ENCODE measurements at places on chromosomes 12 and 14.

DNA sequence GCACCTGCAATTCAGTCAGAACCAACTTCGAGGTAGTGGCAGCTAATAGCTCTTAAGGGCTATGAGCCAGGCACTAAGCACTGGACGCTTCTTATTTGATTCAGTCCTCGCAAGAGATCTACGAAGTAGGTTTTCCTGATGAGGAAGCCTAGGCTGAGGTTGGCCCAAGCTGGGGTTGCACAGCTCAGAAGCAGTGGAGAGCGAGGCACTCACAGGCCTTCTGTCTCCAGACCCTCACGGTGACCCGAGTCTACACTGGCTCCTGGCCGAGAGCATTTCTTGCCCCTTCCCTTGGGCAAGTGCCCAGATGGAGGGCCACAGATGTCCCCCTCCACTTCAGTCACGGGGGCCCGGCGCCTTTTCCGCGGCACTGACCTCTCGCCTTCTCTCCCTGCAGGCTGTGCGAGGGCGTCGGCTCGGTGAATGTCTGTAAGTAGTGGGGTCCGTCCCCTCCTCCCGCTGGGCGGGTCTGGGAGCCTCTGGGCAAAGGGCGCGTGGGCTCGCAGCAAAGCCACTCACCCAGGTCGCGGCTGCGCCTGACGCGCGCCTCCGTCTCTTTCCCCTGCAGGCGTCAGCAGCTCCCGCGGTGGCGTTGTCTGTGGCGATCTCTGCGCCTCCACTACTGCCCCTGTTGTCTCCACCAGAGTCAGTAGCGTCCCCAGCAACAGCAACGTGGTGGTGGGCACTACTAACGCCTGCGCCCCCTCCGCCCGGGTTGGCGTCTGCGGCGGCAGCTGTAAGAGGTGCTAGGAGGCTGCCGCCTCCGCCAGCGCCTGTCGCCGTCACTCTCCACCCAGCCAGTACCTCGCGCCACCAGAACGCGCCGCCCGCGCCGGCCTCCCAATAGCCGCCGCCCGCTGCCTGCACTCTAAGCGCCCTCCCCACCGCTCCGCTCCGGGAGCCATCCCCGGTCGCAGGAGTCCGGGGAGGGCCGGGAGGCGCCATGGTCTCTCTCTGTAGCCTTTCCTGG lies 13.1 kb downstream of the KRT83 start:
- DNase-seq = peak; percentile 31

DNA sequence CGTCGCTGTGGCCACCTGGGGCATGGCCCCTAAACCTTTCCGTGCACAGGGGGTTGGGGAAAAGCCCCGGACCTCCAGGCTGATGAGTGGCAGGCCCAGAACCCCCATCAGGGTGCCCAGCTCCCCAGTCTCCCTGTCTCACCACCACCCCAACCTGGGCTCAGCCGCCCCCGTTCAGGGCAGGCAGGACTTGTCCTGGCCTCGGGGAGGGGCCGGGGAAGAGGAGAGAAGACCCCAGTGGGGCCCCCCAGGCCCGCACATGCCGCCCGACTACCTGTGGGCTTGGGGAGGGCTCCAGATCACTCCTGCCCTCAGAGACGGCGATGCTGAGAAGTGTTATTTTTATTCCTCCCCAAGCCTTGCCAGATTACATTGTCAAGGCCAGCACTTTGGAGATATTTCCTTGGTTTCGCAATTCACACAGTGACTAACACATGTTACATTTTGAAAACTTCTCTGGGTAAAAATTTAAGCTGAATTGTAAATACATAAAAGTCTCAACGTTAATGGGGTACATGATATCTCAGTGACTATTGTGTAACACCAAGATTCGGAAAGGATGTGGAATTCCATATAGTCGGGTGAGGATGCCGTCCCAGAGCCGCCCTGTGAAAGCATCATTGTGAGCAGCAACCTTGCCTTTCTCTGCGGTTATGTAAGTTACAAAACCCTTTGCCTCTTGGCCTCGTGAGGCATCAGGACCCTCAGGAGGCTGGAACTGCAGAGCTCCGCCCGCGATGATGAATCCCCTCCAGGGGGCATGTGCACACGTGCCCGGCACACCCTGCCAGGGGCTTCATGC lies 85.6 kb upstream of the DIO3 start:
- peak; percentile 82 for DNase-seq

DNA sequence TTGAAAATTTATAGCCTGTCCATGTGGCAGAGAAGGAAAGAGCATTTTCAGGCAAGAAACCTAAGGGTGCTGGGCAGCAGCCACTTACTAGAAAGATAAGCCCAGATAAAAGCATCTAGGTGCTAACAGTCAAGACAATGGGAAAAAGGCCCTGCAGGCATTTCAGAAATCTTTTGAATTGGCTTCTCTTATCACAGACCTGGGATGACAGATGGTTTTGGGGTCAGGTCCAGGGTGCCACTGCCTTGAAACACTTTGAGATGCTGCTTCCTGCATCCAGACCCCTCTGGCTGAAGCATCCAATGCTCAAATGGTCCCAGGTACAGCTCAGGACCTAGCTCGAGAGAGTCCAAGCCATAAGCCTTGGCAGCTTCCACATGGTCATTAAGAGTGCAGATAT lies 466.5 kb downstream of the FSCB start:
- DNase-seq = no peak

DNA sequence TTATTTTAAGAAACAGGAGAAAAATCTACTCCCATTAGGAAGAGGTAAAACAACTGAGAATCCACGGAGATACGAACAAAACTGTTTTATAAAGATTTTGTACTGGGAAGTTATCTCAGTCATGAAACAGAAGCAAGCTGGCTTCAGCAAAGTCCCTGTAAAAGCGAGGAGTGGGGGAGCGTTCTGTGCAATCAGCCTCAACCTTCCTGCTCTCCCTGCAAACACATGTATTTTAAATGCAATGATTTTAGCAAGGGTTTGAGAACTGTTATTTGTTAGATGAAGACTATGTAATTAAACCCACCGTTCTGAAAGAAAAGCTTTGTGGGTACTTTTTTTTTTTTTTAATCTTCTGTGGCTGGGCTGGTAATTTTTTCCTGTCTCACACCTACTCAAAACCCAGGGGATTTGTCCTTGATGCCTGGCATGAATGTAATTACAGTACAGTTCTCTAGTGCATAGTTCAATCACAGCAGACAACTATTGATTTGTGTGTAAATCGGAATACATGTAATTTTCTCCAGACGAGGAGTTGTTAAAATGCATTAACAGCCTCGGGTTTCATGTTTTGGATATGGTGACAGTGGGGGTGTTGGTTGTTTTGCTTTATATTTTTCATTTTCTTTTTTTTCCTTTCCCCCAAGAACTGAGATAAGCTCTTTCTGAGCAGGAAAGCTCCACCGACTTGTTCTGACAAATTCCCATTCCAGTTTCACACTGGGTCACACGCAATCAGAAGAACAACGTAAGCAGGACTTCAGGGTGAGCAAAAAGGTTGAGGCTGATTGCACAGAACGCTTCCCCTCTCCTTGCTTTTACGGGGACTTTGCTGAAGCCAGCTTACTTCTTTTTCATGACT lies 153.6 kb downstream of the PHLDA1 start:
- peak; percentile 94 for DNase-seq

DNA sequence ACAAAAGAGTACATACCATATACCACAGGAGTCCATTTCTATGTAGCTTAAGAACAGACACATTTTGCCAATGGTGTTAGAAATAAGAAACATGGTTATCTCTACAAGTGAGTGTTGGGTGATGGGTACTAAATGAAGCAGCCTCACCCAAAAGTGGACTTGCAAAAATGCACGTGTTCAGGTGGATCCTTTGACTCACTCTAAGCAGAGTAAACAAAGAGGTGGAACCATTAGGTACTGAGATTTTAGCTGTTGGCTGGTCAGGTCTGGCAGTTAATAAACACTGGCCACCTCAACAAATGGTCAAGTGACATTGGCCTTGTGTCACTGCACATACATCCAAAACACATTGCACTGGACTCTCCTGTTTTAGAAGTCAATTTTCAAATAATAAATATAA lies 27.6 kb downstream of the EVL start:
- DNase-seq = peak; percentile 73

GRCh38 chr12:9341260-9341585 lies 133.0 kb upstream of the PZP start:
- DNase-seq = no peak

- DNase-seq = no peak
Observed at GRCh38 chr12:8870586-8870985, 43.7 kb upstream of the PHC1 start.

DNA sequence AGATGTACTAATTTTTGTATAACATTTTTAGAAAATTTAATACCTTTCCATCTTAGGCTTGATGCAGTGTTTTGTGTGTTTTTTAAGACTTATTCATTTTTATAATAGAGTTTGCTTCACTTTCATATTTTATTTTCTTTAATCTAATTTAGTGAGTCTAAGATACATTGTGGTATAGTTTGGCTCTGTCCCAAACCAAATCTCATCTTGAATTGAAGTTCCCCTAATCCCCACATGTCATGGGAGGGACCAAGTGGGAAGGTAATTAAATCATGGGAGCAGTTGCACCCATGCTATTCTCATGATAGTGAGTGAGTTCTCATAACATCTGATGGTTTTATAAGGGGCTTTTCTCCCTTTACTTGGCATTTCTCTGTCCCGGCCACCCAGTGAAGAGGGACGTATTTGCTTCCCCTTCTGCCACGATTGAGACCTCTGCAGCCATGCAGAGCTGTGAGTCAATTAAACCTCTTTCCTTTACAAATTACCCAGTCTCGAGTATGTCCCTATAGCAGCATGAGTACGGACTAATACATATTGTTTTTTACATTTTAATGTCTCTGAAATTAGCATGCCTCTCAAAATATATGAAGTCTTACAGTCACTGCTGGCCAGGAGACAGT lies 34.9 kb downstream of the GABARAPL1 start:
- DNase-seq = no peak

DNA sequence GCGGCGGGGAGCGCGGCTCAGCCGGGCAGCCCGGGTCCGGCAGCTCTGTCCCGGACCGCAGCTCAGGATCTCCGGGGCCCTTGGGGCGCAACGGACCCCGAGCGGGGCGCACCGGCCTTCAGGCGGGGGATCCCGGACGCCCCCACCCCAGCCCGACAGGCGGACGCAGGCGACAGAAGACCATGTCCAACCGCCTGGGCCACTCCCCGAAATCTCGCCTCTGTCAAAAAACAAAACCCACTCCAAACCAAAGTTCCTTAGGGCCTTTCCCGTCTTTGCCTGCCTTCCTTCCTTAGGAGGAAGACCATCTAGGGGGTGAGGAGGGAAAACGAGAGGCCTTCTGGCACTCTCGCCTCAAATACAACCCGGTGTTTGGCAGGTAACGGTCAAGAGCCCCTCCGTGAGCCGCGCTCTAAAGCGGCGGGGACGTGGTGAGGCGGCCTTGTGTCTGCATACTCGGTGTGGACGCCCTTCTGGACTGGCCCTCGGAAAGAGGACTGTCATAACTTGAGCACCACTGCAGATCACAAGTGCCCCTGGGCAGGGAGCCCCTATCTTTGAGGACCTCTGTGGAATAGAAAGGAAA lies 604 bp downstream of the HCFC2 start:
- no peak for DNase-seq

DNA sequence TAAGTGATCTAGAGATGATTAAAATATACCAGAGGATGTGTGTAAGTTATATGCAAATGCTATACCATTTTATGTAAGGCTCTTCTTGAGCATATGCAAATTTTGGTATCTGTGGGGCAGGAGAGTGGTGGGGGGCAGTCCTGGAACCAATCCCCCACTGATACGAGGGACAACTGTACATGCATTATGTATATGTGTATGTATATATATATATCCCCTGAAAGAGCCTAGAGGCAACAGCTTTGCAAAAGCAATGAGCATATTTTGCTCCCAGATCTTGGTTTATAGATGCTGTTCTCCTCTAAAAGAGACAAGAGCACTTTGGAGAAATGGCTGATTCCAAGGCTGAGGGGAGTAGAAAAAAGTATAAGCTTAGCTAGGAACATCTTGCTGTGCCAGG lies 12.4 kb upstream of the SLC25A3 start:
- no peak for DNase-seq

DNA sequence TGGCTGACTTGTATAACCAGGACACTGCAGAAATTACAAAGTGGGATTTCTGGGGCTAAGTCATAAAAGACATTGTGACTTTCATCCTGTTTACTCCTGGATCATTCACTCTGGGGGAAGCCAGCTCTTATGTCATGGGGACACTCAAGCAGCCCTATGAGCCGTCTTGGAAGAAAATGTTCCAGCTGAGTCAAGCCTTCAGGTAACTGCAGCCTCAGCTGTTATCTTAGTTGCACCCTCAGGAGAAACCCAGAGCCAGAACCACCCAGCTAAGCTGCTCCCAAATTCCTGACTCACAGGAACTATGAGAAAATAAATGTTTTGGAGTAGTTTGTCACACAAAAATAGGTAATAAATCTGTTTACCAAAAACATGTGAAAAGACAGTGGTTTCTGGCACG lies 43.1 kb upstream of the GXYLT1 start:
- peak; percentile 21 for DNase-seq

DNA sequence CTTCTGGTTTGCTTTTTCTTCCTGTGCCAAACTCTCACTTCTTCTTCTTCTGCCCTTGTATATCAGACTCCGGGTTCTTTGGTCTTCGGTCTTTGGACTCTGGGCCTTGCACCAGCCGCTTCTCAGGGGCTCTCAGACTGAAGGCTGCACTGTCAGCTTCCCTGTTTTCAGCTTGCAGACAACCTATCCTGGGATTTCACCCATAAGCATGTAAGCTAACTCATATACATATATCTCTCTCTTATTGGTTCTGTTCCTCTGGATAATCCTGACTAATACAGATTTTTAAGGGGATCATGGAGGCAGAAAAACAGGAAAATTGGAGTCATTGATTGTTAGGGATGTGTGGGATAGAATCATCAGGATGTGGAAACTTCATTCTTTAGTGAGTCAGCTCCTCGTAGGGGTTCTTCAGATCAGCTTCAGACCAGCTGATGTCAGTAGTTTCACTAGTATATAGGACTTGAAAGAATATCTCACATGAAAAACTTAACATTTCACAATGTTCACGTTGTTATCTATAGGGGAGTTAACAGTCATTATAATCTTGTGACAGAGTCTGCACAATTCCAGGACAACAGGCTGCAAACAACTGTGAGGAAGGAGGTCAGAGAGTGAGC lies 102.9 kb downstream of the RASSF9 start:
- peak; percentile 63 for DNase-seq

- no peak for DNase-seq
Observed at GRCh38 chr14:60356906-60357550, 108.0 kb downstream of the PPM1A start.

- DNase-seq = no peak
Observed at GRCh38 chr12:64457466-64457865, 5.5 kb downstream of the TBK1 start.

DNA sequence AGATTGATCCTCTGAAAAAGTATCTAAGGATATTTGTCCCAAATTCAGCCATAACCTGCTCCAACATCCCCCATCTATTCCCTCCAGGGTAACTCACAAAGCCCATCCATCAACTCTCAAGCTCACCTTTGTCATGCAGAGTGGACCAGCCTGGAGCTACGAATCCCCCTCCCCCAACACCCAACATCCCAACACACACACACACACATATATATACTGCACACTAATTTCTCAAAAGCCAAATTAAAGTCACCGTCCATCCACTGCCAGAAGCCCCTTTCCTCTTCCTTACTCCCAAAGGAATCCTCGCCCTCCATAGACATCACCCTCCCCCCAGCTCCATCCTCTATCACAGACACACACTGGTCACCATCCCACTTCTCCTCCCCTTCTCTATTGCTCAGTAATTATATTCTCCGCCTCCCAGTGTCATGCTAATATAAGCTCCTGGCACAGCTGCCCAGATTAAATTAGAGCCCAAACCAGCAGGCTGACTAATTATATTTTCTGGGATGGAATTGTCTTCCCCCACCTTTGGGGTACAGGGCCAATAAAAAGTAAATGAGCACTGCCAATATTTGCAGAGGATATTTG lies 13.5 kb upstream of the TESPA1 start:
- no peak for DNase-seq

GRCh38 chr14:100054316-100055075 lies 10.7 kb upstream of the EVL start:
- DNase-seq = no peak
